Activated gamma-delta T cell (primary cell): ENCODE measurements at places on chromosomes 3 and 15.

DNA sequence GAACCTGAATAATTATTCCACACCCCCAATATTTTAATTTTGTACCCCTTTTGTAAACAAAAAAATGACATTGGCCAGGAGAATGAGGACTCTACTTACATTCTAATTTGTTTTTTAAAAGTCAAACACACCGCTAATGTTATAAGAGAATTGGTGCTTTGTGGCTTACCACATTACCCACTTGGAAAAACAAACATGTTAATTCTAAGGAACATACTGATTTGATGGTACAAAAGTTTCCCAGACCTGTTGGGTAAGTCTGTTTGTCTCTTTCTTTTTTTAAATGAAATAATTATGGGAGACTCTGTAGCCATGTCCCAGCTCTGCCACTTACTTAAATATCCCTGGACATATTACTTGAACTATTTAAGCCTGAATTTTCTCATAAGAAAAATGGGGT is 352.5 kb upstream of the C2CD4B start:
- DNase-seq: no peak

DNA sequence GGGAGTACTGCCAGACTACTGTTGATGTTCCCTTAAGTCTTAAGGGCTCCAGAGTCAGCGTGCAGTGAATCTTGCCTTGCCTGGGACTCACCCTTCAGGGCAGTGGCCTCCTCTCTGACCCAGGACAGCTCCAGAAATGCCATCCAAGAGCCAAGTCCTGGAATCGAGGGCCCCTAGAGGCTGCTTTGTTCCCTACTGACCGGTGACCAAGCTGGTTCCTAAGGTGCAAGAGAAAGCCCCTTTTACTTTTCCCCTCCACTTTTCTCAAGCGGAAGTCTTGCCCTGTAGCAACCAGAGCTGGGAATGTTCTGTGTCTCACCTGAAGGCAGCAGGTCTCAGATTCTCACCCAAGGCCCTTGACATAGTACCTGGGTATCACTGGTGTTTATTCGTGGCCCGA is 238.0 kb downstream of the DOCK3 start:
- no peak for DNase-seq

DNA sequence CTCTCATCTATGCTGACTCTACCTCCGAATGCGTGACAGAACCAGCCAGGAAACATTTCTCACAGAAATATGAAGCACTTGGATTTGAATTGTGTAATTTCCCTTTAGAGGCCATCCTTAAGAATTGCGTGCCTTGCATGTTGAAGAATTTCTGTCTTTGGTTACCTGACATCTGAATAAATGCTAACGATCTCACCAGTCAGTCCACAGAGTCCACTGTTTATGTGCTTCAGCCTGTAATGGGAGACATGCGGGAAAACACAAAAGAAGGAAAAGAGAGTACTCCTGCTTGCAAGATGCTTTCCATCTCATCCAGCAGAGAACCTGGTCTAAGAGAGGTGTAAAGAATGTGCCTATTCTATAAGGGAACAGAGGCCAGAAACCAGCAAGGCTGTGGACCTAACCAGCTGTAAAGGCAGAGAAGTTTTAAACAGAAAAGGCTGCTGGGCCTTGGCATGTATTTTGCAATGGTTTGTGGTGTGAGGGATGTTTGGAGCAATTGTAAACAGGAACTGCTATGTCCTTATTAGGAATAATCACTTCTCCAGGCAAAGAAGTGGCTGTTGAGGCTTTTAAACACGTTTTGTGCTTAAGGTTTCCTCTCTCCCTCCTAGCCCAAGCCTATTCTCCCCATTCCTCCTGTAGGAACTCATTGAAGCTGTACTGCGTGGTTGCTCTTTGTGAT is 36.4 kb upstream of the BOC start:
- DNase-seq: no peak

- no peak for DNase-seq
These were observed 304.0 kb downstream of the CACNA2D3 start for GRCh38 chr3:54426381-54426780.

GRCh38 chr3:31768479-31769125 is 212.5 kb downstream of the OSBPL10 start:
- no peak for DNase-seq

DNA sequence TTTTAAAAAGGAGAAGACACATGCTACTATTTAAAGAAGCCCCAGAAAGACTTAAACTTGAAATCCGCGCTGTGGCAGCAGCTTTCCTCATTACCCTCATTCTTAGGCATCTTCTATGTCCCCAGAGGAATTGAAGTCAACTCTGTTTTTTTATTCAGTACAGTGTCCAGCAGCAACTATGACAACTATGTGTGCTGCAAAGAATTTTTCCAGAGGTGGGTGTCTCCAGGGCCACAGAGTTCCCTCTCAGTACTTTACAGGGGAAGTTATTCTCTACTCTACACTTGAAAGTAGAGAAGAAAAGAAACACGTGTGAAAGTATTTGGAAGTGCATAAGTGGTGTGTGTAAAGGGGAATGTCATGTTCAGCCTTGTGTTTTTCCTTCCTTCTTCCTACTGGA is 32.0 kb downstream of the GATM start:
- no peak for DNase-seq

GRCh38 chr3:114518206-114518808 is 224.5 kb downstream of the TIGIT start:
- no peak for DNase-seq

GRCh38 chr15:20672470-20672869 is 130.9 kb upstream of the GOLGA6L6 start:
- no peak for DNase-seq

DNA sequence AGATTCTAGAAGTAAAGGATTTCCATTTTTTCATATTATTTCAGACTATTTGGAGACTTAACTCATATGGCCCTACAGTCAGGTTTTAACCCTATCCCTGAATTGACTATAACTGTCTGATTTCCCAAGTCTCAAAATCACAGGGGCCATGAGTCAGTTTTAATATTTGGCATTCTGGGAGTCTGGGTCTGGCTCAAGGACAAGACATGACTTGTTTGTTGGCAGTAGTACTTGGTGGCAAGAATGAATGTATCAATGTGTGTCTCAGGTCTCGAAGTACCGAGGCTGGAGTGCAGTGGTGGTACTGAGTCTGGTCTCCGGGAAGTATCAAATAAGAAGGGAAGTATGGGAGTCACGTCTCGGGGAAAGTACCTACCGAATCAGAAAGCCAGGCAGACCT is 10.8 kb downstream of the UMPS start:
- no peak for DNase-seq
